ENCODE measurements at places on chromosomes 4 and X. TPM values are rescaled to one million over a fixed set of nuclear protein-coding genes. Genes with fewer than 3 reads are reported as not detected.

PAGE5 gene
- polyA plus RNA-seq: not detected

PDCL2 gene
- polyA plus RNA-seq: not detected

PPEF1 gene
- polyA plus RNA-seq: 0.58 TPM

FHDC1 gene
- polyA plus RNA-seq: 5.3 TPM

SCML1 gene
- polyA plus RNA-seq: 24.4 TPM

ZCCHC18 gene
- polyA plus RNA-seq: 4.9 TPM

DRD5 gene
- 0.73 TPM for polyA plus RNA-seq

GRCh38 chr4:128355305-128355704 is 67.7 kb upstream of the PGRMC2 start:
- no peak for DNase-seq

GRCh38 chrX:115616943-115617563 is 56.1 kb downstream of the PLS3 start:
- no peak for DNase-seq

GRCh38 chr4:8213121-8213520 is 14.0 kb downstream of the SH3TC1 start:
- no peak for DNase-seq

- DNase-seq: no peak
Measured at GRCh38 chrX:79366873-79367749, at the start of gene ITM2A. TSS of gene ITM2A (minus strand) at chrX:79367334. CDS start at chrX:79367215, 119 bp downstream.

GRCh38 chrX:153821066-153821465 is 9.3 kb downstream of the PDZD4 start:
- no peak for DNase-seq

DNA sequence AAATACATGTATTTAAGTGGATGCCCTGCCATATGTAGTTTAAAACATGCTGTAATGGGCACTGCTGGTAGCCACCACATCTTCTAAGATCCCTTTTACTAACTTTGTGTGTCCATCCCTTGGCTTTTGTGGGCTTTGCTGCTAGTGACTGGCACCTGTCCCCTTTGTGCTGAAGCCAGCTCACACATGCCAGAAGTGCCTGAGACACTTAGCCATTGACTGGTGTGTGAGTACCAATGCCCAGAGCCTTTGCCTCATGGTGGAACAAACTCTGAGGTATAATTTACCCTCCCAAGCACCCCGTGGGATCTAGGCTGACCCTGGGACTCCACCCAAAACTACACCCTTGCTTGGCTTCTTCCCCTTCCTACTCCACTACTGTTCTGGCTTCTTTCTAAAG is 33.0 kb downstream of the ARHGAP6 start:
- no peak for DNase-seq

GRCh38 chr4:162878096-162878495 is 288.6 kb downstream of the NAF1 start:
- no peak for DNase-seq

- DNase-seq: no peak
Measured at GRCh38 chr4:142407596-142407995, 438.5 kb downstream of the INPP4B start.

DNA sequence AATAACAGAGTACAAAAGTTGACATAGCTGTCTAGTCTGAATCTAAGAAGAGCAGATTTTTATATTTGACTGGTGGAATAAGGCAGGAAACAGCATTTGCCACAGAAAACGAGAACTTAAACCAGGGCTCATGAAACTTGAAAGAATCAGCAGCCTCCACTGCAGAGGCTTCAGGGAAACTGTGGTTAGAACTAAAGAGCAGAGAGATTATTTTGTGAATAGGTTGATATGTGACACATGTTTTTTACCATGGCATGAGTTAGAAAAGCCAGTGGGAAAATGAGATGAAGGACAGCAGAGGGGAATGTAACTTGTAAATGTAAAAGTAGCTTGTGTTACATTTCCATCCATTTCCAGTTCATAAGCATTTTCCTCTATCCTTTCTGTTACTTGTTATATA is 63.7 kb upstream of the CAMK2D start:
- DNase-seq: no peak

DNA sequence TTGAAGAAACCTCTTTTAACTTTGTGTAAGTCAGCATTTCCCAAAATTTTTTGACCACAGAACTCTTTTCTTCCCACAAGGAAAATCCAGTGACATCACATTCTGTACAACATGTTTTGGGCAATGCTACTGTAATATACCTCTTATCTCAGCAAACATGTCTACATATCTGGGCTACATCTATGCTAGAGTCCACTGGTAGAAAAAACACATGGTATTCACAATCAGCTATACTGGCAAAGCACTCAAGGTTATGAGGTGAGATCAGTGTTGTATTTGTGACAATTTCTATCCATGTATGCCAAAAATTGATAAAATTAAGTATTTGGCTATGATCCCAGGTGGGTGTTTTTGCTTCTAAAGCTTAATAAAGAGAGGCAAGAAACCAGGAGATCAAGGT is 98.0 kb downstream of the ATP11C start:
- no peak for DNase-seq

- no peak for DNase-seq
Measured at GRCh38 chr4:14182148-14182547, 554.6 kb upstream of the BOD1L1 start.

- no peak for DNase-seq
Measured at GRCh38 chr4:15735536-15735935, 32.7 kb downstream of the BST1 start.

DNA sequence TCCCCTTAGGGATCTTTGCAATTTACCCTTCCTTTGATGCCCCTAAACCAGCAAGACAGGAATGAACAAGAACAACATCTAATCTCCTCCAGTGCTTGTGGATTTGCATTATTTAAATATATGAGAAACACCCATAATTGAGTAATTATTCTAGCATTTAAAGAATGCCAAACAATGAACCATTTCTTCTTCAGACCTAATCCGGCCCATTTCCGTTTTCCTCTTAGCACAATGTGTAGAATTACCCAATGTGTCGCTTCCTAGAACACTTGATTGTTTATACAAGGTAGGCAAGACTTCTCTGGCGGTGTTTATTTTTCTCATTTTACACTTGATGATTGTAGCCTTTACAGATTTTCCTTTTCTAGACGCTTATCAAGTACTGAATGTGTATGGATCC is 43.5 kb downstream of the CLDN34 start:
- DNase-seq: no peak

GRCh38 chr4:173913496-173913895 is 370.0 kb downstream of the FBXO8 start:
- no peak for DNase-seq

- DNase-seq: no peak
Measured at GRCh38 chrX:43141885-43142284, 363.9 kb upstream of the PPP1R2C start.

- no peak for DNase-seq
Measured at GRCh38 chr4:139674875-139675550, 9.4 kb downstream of the MGST2 start.

GRCh38 chr4:145497199-145498149 is 15.8 kb downstream of the SMAD1 start:
- no peak for DNase-seq

All from right renal pelvis (tissue), 4 donors.